ENCODE measurements at places on chromosomes 7 and 10.

DNA sequence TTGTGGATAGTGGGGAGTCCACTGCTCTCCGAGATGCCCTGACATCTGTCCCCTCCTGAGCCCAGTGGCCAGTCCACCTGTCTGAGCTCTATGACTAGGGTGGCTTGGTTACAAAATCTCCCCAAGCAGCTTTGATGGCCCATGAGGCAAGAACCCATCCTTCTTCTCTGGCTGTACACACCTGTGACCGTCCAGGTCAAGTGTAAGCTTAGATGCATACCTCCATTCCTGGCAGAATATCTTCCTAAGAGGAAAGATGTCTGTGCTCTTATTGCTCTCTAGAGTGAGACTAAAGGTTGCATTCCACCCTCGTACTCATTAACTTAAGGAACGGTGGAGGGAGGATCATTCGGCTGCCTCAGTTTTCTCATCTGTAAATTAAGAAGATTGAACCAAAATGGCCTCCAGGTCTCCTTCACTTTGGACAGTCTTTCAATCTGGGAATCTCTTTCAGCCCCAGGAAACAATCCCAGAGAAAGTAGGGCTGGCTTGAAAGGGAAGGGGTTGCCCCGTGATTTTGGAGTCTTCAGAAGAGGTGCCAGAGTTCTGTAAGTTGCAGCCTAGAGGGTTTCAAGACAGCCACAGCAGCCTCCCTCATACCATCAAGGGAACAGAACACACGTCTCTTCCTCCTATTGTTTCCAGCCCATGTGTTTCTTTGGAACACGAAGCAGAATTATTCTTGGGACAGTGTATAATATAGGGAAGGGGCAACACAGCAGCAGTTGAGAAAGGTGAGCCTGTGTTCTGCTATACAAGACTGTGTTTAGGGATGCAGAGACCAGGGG, 5.5 kb downstream of the HOXA4 start:
- no peak for DNase-seq

- DNase-seq = no peak
Measured at GRCh38 chr7:49791088-49791741, 17.8 kb downstream of the VWC2 start.

DNA sequence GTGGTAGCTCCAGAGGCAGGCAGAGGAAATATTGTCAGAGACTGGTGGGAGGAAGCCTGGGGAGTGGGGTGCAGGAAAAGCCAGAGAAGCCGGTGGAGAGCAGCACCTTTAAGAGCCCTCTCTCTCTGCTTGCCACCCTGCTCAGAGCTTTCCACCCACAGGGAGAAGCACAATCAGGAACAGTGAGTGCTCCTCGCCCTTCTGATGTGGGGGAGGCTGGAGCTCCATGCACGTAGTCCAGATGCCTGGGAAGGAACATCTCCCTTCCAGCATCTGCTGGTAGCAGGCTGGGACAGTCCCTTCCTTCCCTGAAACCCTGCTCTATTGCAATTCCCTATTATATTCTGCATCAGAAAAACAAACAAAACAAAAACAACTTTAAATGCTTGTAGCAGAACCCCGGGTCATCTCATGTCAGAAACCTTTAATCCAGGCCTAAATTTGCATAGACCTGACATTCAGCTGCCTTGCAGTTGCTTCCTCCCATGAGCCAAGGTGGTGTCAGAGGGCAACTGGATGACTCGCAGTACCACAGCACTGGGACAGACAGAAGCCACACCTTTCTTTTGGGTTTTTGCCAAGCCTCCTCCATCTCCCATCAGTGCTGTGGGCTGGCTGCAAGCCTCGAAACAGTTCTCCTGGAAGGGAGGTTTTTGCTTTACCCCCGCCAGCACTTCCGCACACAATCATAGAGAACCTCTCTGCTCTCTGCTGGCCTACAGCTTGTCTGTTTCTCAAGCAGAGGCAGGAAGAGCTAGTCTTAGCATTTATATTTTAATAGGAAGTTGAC, 13.1 kb downstream of the AVPI1 start:
- DNase-seq = no peak

- no peak for DNase-seq
Measured at GRCh38 chr7:90666186-90666585, 70.1 kb downstream of the CDK14 start.

- DNase-seq = no peak
Measured at GRCh38 chr10:122642726-122643605, 56.7 kb downstream of the C10orf120 start.

All from CD8-positive, alpha-beta memory T cell (primary cell).